T-helper 17 cell (primary cell): ENCODE measurements at places on chromosomes 3 and 15.

- H3K27me3 ChIP-seq: no peaks in the 10 kb centered on the region
- peaks cover 6% of the 10 kb centered on the region for H3K36me3 ChIP-seq
- H3K27ac ChIP-seq: peak overlapping the region; percentile 90
- peak overlapping the region; percentile 63 for H3K4me3 ChIP-seq
- H3K4me1 ChIP-seq: peaks cover 64% of the 10 kb centered on the region
- DNase-seq: no peak
Measured at GRCh38 chr3:30664459-30664858, 58.1 kb downstream of the TGFBR2 start.

GRCh38 chr3:53079791-53080555, 34.1 kb upstream of the SFMBT1 start:
- H3K27ac ChIP-seq: no peak overlapping the region
- no peak overlapping the region for H3K4me3 ChIP-seq
- no peaks in the 10 kb centered on the region for H3K36me3 ChIP-seq
- no peaks in the 10 kb centered on the region for H3K27me3 ChIP-seq

GRCh38 chr15:83275412-83275811, 9.1 kb downstream of the BNC1 start:
- no peak for DNase-seq
- H3K4me1 ChIP-seq: no peaks in the 10 kb centered on the region
- no peak overlapping the region for H3K4me3 ChIP-seq
- no peaks in the 10 kb centered on the region for H3K36me3 ChIP-seq
- no peak overlapping the region for H3K27ac ChIP-seq

DNA sequence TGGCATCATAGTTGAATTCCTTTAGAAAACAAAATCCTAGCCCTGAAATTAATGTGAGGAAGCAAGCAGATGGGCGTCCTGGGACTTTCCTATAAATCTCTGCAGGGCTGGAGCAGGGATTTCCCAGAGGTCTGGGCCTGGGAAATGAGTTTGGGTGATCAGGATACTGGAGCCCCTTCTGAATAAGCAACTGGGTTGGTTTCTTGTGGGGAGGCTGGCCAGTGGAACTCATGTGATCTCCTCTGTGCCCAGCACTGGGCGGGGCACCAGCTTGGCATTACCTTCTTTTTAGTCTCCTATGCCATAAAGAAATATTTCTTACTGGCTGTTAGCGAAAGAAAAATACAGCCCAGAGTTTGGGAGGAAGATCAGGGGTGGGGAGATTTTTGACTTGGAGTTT, 1.7 kb downstream of the THSD4 start:
- no peak overlapping the region for H3K4me3 ChIP-seq
- H3K4me1 ChIP-seq: peaks cover 7% of the 10 kb centered on the region
- H3K27ac ChIP-seq: no peak overlapping the region
- peaks cover 62% of the 10 kb centered on the region for H3K27me3 ChIP-seq
- peaks cover 2% of the 10 kb centered on the region for H3K36me3 ChIP-seq

DNA sequence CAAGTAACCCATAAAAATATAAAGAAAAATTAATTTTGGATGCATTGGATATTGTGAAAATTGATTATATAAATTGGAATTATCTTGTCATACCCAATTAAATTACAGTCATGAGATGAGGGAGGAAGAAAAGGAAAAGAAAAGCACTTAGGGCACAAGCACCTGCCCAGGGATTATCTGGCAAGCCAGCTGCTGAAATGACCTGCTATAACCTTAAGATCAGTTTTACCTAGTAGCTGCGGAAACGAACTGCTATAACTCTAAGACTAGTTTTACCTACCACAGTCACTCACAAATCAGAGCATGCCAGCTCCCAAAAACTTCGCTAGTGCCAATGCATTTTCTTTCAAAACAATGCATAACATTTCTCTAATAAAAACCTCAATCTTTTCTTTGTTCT, 26.2 kb downstream of the LRRFIP2 start:
- H3K4me3 ChIP-seq: no peak overlapping the region
- H3K27me3 ChIP-seq: no peaks in the 10 kb centered on the region
- H3K27ac ChIP-seq: no peak overlapping the region
- peaks cover 24% of the 10 kb centered on the region for H3K4me1 ChIP-seq
- DNase-seq: no peak

DNA sequence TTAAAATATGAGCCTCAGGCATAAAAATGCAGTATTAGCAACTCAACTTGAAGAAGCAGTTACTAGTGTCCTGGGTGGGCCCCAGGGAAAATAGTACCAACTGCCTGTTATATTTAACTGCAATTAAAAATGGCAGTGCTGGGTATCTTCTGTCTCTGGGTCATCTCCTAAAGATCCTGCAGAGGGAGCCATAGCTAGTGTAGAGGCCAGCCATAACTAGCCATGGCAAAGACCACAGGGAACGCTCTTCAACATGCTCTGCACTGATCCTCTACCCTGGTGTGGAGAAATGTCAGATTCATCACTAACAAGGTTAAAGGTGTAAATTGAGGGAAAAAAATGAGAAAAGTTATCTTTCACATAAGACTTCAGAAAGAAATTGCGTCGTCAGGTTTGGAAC, 181.3 kb downstream of the SNRPN start:
- no peaks in the 10 kb centered on the region for H3K36me3 ChIP-seq
- DNase-seq: no peak
- no peak overlapping the region for H3K4me3 ChIP-seq
- no peaks in the 10 kb centered on the region for H3K27me3 ChIP-seq
- no peaks in the 10 kb centered on the region for H3K4me1 ChIP-seq

DNA sequence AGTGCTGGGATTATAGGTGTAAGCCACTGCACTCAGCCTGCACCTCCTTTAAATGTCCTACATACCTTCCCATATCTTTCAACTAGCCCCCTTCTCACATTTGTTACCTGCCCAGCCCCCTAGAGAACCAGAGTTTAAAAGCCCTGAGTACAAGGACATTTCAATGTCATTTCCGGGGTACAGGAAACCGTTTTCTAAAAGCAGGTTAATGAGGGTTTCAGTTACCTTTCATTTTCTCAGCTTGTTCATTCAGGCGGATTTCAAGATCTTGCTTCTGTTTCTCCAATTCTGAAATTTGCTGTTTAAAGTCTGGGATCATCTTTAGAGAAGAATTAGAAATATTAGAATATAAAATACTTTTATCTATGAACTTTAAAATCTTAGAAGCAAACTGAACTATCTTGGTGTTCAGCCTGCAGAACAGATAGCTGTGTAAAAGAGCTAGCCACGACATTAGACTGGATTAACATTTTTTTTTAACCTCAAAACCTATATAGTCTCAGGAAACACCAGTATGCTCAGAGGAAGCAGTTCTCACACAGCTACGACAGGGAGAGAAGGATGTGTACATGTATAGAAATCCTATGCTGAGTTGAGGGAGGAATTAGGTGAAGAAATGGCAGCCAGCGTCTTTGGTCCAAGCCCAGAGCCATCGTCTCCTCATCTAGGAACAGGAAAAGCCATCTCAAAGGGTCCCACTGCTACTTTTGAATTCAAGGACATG, 29.9 kb upstream of the GNB5 start:
- peaks cover 23% of the 10 kb centered on the region for H3K4me1 ChIP-seq
- peaks cover 3% of the 10 kb centered on the region for H3K36me3 ChIP-seq
- no peaks in the 10 kb centered on the region for H3K27me3 ChIP-seq

GRCh38 chr15:65060641-65061397, 7.0 kb downstream of the RASL12 start:
- H3K27ac ChIP-seq: no peak overlapping the region

DNA sequence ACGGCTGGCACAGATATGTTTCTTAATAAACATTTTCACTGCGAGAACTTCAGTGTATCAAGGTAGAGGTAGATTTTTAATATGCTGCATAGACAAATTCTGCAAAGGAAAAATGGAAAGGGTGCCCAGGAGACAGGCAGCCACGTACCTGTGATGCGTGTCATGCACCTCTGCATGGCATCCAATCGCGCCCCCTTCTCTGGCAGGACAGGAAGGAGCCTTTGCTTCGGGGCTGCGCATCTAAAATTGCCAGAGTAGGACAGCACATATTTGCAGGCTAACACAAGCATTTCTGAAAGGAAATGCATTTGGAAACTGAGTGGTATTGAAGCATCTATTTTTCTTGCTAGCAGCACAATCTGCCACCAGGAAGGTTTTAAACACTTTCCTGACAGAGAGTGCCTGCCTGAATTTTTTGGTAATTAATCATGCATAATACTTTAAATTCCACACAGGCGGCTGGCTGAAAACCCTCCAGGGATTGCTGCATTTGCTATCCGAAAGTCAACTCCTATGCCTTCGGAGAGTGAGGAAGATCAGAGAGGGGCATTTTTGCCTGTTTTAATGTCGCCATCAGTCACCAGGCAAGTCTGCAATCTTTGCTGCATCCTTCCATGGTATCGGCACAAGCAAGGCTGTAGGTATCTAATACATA, 165.1 kb upstream of the ATP10A start:
- H3K27ac ChIP-seq: no peak overlapping the region
- H3K4me3 ChIP-seq: no peak overlapping the region
- H3K4me1 ChIP-seq: peaks cover 4% of the 10 kb centered on the region
- peaks cover 21% of the 10 kb centered on the region for H3K27me3 ChIP-seq
- no peak for DNase-seq
- H3K36me3 ChIP-seq: peaks cover 2% of the 10 kb centered on the region

DNA sequence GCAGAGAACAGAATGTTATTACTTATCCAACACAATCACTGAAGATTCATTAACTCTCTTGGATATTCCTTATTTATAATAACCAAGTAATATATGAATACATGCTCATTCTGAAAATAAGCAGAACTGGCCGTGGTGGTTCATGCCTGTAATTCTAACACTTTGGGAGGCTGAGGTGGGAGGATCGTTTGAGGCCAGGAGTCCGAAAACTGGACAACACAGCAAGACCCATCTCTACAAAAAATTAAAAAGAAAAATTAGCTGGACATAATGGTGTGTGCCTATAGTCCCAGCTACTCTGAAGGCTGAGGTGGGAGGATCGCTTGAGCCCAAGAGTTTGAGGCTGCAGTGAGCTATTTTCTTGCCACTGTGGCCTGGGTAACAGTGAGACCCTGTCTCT, 25.9 kb downstream of the RNF168 start:
- H3K4me1 ChIP-seq: peaks cover 2% of the 10 kb centered on the region
- no peaks in the 10 kb centered on the region for H3K27me3 ChIP-seq
- peaks cover 2% of the 10 kb centered on the region for H3K36me3 ChIP-seq
- no peak for DNase-seq
- no peak overlapping the region for H3K27ac ChIP-seq

DNA sequence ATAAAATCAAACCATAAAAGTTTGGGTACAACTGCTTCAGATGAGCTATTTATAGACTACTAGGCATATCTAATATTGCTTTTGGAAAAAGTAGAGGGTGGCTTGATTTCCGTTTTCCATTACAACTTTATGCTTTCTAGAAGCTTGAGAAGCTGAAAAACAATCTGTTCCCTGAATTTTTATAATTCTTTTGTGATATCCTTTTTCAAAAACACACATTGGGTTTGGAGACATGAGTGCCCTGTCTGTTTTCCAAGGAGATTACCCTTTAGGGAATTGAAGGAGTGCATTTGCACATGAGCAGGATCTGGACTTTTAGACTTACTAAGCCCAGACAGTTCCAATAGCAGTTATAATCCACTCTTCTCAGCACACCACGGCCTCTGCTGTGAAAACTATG, 49.5 kb upstream of the FILIP1L start:
- H3K4me1 ChIP-seq: no peaks in the 10 kb centered on the region
- no peak overlapping the region for H3K27ac ChIP-seq

DNA sequence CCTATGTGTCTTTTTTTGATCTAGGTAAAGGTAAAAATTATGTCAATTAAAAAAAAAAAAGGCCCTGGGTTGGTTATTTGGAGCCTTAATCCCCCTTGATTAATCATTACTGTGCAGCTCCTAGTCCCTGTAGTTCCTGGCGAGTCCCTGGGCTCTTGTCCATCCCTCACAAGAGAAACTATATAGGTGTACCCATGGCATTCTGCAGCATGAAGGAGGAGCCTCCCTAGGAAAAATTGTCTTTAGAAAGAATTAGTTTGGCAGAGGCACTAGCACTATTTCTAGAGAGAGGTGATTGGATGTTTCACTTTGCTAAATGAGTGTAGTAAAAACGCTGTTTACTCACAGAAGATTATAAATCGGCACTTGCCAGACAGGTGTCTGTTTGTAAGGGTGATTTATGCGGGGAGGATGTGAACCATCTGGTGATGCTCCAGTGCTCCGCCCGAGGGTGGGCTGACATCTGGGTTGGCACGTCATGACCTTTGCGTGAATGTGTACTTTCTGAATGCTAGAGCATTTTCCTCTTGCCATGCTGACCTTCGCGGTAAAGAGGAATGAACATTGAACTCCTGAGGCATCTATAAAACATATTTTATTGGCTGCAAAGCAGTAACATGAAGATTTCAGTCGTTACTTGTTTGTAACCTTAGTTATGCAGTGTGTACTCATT, 12.6 kb downstream of the PLCL2 start:
- H3K27ac ChIP-seq: peak overlapping the region; percentile 96
- no peaks in the 10 kb centered on the region for H3K27me3 ChIP-seq
- H3K36me3 ChIP-seq: peaks cover 2% of the 10 kb centered on the region
- H3K4me3 ChIP-seq: peak overlapping the region; percentile 15

DNA sequence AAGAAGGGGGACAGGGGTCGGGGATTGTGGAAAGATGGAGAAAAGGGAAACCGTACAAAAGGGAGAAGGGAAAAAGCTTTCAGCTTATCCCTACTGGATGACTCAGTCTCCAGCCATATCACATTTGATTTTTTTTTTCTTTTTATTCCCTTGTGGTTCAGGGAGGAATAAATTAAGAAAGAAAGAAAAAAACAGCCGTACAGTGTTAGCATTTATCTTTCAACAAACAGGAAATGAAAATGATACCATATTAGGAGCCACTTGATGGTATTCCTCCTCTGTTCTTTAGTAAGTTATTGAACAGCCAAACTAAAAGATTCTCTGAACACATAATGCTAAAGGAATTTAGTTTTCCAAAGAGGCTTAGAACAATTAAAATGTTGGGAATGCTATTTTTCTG, 594.4 kb downstream of the FOXP1 start:
- H3K36me3 ChIP-seq: peaks cover 8% of the 10 kb centered on the region
- H3K4me1 ChIP-seq: peaks cover 39% of the 10 kb centered on the region
- no peaks in the 10 kb centered on the region for H3K27me3 ChIP-seq
- H3K4me3 ChIP-seq: no peak overlapping the region

DNA sequence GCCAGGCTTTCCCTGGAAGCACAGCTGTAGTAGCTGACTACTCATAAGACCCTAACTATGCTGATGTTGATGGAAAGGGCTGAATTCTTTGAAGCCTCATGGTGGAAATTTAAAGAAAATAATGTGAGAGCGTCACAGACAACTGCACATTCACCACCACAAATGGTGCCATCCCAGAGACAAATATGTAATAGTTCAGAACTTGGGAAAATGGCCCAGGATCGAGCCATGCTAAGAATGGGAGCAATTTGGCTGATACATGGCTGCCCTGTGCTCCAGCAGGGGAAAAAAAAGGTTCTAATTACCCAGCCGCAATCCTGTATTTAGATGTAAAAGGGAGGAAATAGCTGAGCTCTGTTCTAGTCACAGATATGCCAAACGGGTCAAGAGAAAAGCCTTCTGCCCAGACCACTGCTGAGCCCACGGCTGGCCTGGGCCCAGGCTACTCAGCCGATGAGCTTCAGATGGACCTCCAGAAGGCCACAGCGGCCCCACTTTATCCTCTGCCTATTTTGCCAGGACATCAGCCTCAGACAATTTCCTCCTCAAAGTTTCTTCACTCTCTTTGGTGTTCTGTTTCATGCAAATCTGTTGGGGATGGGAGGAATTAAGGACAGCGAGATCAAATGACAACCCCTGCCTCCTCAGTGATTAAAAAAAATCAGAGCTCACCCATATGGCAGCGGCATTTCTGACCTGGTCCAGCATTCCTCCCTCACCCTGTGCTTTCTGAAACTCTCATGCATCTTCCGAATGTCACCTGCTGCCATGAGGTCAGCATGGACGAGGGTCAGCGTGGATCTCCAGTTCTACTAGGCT, 54.5 kb upstream of the MEX3B start:
- peaks cover 3% of the 10 kb centered on the region for H3K36me3 ChIP-seq
- no peak overlapping the region for H3K27ac ChIP-seq
- no peak overlapping the region for H3K4me3 ChIP-seq

- DNase-seq: no peak
Measured at GRCh38 chr3:171334465-171334811, 125.8 kb downstream of the TNIK start.
